ENCODE measurements at places on chromosomes 12 and 14. TPM values are rescaled to one million over a fixed set of nuclear protein-coding genes. Genes with fewer than 3 reads are reported as not detected.

The FIGNL2 gene
- polyA plus RNA-seq, result 4.5 TPM

The SLCO1C1 gene
- 0.93 TPM for polyA plus RNA-seq

The KITLG gene
- polyA plus RNA-seq, result 36.2 TPM

The CISTR gene
- 0.22 TPM for polyA plus RNA-seq

The GLI1 gene
- polyA plus RNA-seq, result 18.6 TPM

DNA sequence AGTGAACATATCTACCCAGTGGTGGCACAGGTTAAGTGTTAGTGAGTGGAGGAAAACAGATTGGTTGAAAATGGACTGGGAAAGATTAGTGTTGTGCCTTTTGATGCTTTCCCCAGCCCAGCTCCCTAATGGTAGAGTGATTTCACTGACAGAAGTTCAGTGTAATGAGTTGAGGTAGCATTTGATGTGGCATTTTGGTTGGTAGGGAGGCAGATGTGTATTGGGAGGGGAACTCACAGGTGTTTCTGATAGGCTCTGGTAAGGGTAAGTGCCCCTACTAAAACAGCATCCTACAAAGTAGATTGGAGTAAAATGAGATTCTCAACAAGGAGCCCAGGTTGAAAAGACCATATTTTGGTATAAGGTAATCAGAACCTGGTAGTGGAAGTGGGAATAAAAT, 4.2 kb downstream of the TBK1 start:
- no peak for DNase-seq

DNA sequence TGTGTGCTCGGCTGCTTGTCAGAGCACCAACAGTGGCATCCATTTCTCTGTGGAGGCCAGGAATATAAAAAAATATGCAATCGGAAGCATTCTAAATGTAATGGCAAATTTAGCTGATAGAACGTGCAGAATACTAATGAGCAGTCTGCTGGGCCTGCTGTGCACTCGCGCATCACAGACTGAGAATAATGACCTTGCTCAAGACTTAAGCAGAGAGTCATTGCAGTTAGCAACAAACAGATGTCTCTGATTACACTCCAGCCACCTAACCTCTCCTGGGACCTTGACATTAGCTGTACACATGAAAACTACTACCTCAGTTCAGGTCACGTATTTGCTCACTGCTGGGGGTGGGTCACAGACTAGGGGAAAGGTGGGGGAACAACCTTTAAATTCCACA, 269.2 kb upstream of the DAAM1 start:
- peak; percentile 18 for DNase-seq

GRCh38 chr14:74596741-74597450, 15.1 kb downstream of the LTBP2 start:
- no peak for DNase-seq

- DNase-seq, result no peak
These were observed 69.9 kb downstream of the C12orf56 start for GRCh38 chr12:64320611-64321010.

DNA sequence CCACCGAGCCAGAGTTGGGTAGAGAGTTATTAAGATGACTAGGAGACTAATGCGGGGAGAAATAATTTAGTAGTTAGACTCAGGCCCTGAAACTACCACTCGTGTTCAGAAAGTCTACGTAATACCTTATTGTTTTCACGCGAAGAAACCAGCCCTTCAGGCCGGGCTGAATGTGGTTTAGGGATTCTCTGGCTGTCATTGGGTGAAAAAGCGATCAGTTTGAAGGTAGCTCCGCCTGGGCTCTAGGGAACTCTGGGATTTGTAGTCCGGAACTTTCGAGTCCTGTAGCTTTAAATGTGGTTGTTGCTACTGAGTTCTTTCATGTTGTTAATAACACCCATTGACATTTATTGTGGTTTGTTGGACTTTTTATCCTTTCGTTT, 549 bp upstream of the WDR89 start:
- DNase-seq, result peak; percentile 92

GRCh38 chr12:95977764-95978305, 18.3 kb downstream of the HAL start:
- DNase-seq, result no peak
